NCI-H345 (cell line): ENCODE measurements at places on chromosomes 3 and 15.
A peak's percentile ranks its signal among the peaks of the same experiment; 100 is the strongest.

- no peak for DNase-seq
Measured at GRCh38 chr3:42094128-42094527, 3.0 kb downstream of the TRAK1 start.

- DNase-seq, result no peak
Measured at GRCh38 chr3:154251610-154252009, 72.7 kb downstream of the DHX36 start.

DNA sequence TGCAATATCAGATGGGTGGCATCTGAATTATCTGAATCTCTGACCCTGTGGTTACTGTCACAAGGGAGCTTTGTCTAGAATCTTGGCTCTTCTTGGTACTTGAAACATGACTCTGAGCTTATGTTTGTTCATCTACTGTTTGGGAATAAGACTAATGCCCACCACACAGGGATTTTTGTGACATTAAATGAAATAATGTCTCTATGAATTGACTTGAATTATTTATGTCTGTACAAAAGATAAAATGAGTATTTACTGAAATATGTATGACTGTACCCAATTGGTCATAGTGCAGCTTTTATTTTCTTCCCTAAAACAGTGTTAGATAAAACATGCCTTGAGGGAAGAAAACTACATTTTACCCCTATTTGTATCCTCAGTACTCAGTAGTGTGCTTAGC lies 87.9 kb upstream of the ZPLD1 start:
- no peak for DNase-seq

- no peak for DNase-seq
Measured at GRCh38 chr3:133984975-133985374, 44.8 kb downstream of the SLCO2A1 start.

DNA sequence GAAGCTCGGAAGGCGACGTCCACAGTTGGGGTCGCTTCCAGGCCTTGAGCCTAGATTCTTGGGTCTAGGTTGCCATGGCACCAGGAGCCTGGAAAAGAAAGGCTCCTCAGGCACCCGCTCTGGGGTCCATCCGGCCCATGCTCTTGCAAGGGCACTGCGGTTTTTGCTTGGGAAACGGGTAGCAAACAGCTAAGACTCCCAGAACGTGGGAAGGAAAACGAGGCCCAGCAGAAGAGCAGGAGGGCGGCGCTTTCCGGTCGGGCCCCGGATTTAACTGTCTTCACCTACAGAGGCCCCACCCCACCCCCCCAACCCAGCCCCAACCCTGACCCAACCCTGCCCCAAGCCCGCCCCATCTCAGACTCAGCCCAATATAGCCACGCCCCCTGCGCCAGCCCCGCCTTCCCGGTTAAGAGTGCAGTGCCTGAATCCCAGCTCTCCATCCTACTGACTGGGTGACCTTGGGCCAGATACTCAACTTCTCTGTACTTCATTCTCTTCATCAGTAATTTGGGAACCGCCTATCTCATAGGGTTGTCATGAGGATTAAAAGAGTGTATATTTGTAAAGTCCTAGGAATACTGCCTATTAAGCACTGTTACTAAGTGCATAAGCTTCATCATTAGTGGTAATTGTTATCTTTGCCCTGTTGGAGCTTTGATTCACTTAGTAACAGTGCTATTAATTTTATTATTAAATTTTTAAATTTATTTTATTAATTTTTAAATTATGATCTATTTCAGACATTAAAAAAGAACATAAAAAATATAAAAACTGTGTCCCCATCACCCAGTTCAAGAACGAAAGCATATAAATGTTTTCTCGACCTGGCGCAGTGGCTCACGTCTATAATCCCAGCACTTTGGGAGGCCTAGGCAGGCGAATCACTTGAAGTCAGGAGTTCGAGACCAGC lies 28.4 kb upstream of the SMAD6 start:
- no peak for DNase-seq

- no peak for DNase-seq
Measured at GRCh38 chr15:59028387-59028955, 41.0 kb downstream of the RNF111 start.

DNA sequence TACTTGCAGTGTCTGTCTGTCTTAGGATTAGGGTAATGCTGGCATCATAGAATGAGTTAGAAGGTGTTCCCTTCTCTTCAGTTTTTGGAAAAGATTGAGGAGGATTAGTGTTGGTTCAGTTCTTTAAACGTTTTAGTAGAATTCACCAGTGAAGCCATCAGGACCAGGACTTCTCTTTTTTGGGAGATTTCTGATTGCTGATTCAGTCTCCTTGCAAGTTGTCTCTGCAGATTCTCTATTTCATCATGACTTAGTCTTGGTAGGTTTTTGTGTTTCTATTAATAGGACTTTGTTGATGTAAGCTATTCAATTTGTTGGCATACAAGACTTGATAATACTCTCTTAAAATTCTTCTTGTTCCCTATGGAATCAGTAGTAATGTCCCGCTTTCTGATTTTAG lies 48.9 kb downstream of the STT3B start:
- no peak for DNase-seq

- DNase-seq, result no peak
Measured at GRCh38 chr3:23966328-23966727, 21.2 kb downstream of the NR1D2 start.

- no peak for DNase-seq
Measured at GRCh38 chr3:186998937-186999368, 68.6 kb downstream of the ST6GAL1 start.

- no peak for DNase-seq
Measured at GRCh38 chr3:7798276-7798675, 703.3 kb upstream of the LMCD1 start.

DNA sequence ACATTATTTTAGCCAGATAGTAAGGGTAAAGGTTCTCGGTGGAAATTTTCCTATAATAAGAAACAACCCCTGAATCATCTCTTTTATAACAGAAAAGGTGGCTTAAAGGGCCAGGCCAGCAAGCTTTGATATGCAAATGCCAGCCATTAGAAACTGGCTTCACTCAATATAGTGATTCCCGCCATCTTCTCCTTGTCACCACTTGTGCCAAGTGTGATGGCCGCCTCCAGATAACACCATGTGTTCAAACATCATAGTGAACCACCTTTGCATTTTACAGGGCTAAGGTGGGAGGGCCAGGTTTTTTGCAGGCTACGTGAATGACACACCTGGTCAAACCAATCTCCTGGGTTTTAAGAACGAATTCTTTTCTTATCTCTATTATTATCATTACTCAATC lies 31.3 kb downstream of the NCEH1 start:
- DNase-seq, result no peak

- DNase-seq, result no peak
Measured at GRCh38 chr3:115194476-115194875, 47.4 kb upstream of the ZBTB20 start.

DNA sequence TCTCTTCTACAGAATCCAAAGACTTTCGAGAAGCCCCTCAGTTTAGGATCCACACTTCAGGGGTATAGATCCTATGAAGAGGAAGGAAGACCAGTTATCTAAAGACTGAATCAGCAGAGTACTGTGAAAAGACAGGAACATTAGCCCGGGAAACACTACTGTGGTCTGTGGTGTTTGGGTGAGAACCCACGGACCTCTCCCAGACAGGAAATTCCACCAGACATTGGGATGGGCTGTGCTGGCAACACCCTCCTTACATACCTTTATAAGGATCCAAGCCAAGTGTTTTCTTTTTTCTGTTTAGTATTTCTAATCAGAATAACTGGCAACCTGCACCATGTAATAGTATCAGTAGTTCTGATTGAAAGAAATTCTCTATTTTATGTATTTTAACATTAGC lies 14.1 kb downstream of the TMEM207 start:
- no peak for DNase-seq

DNA sequence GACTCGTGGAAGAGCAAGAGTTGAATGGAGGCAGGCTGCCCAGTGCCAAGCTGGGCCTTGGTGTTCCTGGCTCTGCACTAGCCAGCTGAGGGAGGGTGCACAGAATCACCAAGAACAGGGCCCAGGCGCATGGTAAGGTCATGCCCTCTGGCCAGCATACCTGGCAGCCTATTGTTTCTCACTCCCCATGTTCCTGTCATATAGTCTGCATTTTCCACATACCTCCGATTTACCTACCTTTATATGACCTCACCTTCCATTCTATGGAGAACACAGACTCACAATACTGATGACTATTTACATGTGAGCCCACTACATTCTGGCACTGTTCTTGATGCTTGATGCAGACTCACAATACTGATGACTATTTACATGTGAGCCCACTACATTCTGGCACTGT lies 5.4 kb downstream of the CLEC3B start:
- no peak for DNase-seq

DNA sequence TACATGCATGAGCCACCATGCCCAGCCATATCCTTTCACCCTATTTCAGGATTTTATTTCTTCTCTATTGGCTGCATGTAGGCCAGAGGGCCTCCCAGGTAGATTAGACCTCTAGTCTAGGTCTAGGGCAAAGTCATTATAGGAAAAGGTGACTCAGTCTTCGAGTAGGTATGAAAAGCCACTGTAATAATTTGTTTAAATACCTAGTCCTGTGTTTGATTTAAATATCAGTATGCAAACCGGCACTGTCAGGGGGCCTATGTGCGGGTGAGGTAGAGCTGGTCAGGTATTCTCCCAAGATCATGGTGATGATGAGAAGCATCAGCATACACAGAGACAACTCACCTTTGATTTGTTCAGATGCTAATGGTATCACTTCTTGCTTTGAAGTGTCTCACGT lies 101.4 kb upstream of the UMPS start:
- DNase-seq, result no peak

DNA sequence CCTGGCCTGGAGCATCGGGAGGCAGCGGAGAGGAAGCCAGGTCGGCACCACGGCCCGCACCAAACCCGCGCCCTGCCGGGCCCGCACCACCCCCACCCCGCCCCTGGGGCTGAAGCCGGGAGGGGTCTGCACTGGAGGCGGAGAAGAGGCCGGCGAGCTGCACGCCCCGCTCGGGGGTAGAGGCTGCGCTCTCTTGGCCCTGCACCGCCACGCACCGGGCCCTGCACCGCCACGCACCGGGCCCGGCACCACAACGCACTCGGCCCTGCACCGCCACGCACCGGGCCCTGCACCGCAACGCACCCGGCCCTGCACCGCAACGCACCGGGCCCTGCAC lies 41.4 kb downstream of the MUC20 start:
- no peak for DNase-seq

- no peak for DNase-seq
Measured at GRCh38 chr3:30810625-30811024, 83.8 kb downstream of the GADL1 start.

DNA sequence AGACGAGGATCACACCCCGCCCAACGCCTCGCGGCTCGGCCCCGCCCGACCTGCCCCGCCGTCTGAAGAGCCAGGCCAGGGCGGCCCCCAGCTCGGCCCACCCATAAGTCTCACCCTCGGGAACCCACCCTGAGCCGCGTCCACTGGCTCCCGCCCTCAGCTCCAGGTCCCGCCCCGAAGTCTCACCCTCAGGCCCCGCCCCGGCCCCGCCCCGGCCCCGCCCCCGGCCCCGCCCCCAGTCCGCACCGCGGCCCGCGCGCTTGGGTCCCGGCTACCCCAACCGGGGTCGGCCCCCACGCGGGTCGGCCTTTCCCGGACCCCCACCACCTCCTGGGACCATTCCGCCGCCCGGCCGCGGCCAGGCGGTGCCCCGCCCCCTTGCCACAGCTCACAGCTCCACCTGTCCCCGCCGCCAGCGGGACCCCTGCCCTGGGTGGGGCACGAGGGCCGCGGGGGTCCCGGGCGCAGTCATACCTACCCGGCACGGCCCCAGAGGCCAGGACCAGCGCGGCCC lies 489 bp downstream of the CSPG5 start:
- peak; percentile 28 for DNase-seq

DNA sequence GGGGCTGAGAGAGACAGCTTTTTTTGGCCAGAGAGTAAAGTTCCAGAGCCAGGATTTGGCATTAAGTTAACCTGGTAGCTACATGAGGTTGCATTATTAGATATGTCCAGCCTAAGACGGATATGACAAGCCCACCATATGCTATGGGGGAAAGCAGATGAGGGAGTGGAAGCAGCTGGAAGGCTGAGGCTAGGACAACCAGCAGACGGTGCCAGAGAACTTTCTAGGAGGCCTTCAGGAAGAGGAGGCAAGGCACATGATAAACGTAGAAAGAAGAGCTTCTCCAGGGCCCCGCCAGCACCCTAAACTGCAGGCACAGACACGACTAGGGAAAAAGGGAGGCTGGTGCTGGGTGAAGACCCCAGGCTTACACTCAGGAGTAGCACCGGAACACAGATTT lies 87.0 kb downstream of the CTNNB1 start:
- no peak for DNase-seq

GRCh38 chr3:142489572-142490323 lies 41.9 kb upstream of the XRN1 start:
- DNase-seq, result no peak

GRCh38 chr3:55780913-55781312 lies 293.8 kb upstream of the WNT5A start:
- peak; percentile 11 for DNase-seq

- DNase-seq, result no peak
Measured at GRCh38 chr3:47932421-47932820, 83.8 kb downstream of the MAP4 start.

DNA sequence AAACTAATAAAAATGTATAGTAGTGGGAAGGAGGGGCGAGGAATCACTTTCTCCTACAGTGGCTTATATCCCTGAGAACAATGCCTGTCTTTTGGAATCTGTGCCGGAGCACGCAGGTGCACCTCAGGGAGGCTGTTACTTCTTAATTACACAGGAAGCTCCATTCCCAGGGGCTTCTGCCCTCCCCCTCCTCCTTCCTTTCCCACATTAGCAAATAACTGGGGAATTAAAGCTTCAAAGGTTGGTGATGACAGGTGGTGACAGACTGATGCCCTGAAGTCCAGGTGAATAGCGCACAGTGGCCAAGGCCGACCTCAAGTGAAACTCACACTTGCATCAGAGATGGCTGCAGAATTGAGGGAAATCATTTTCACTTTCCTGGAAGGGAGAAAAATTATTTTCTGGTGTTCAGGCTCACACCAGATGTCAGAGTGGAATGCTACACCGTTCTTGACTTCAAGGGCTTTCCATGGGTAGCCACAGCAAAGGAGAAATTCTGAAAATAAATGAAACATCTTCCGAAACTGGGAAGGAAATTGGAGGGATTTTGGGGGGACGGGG lies 3.7 kb downstream of the GRAMD2A start:
- no peak for DNase-seq

DNA sequence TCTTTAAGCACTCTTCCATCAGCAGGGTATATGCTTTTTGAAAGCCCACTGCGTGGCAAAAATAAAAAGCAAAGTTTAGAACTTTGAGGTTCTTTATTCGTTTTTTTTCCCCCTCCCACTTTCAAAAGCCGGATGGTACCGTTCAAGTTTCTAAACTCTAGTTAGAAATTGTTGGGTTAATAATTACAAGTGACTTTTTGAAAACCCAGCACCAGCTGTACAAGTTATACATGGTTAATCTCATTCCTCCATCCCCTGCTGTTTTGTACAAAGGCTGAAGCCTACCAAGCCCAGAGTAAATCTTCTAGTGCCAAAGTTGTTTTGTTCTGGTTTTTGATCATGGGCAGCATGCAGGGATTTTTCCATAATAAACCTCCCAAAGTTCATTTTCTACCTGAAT lies 48.6 kb downstream of the WDR72 start:
- peak; percentile 23 for DNase-seq

- peak; percentile 26 for DNase-seq
Measured at GRCh38 chr15:73273181-73274002, 95.4 kb downstream of the HCN4 start.

- no peak for DNase-seq
Measured at GRCh38 chr15:58760385-58761009, 10.6 kb upstream of the MINDY2 start.
